Sciatic nerve (tissue), 2 donors: ENCODE measurements at places on chromosomes 3 and 15. TPM values are rescaled to one million over a fixed set of nuclear protein-coding genes. Genes with fewer than 3 reads are reported as not detected.

The BRK1 gene
- total RNA-seq, result 103 TPM

The SNUPN gene
- 23.7 TPM for total RNA-seq

The TEX9 gene
- total RNA-seq, result 8.1 TPM

The TRAT1 gene
- 0.31 TPM for total RNA-seq

The HGD gene
- total RNA-seq, result 0.40 TPM

The EIF2B5 gene
- 30.6 TPM for total RNA-seq

The GNAT1 gene
- total RNA-seq, result not detected
